Renal cortex interstitium (tissue), 15 donors: ENCODE measurements at places on chromosomes 6 and 20. TPM values are rescaled to one million over a fixed set of nuclear protein-coding genes. Genes with fewer than 3 reads are reported as not detected.

DNA sequence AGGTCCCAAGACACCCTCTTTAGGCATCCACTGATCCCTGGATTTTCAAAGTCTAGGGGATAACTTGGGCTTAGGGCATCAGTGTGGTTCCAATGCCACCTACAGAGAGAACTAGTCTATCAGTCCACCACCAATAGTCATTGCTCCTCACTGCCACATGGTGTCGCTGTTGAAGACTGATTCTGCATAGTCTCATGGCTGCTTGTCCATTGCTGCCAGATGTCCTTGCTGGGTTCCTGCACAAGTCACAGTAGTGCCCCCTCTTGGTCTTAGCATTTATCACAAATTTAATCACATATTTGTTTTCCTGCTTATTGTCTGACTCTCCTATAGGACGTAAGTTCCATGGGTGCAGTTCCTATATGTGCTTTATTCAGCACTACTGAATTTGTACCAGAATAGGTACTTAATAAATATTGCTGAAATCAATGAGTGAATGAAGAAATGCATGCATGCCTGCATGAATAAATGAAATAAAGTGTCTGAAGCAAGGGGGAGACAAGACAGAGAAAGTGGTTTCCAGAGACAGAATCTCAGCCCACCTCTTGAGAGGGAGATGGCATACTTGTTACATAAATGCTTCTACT, 45.9 kb upstream of the RALY start:
- no peak for DNase-seq

- no peak for DNase-seq
Measured at GRCh38 chr20:38939686-38940085, 13.5 kb downstream of the FAM83D start.

- no peak for DNase-seq
Measured at GRCh38 chr6:125927761-125928160, 28.8 kb upstream of the HINT3 start.

DNA sequence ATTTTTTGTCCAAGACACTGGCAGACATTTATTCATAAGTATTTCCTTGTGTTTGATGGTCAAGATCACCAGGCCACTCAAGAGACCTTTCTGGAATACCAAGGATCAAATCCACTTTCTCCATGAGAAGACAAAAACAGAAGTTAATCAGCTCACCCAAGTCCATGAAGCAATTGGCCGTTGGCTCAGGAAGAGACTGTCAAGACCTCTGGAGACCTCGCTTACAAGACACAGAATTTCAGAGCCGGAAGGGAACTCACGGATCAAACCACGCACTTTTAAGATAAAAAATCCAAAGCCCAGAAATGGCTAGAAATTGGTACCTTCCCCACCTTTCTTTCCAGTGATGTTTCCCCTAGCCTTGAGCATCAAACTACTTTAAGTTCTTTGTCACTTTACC, 3.3 kb downstream of the TRERF1 start:
- no peak for DNase-seq

DNA sequence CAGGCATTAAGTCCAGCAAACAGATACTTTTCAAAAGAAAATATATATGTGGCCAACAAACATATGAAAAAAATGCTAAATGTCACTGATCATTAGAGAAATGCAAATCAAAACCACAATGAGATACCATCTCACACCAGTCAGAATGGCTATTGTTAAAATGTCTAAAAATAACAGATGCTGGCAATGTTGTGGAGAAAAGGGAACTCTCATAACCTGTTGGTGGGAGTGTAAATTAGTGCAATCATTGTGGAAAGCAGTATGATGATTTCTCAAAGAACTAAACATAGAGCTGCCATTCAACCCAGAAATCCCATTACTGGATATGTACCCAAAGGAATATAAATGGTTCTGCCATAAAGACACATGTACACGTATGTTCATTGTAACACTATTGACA, 20.6 kb downstream of the KCNQ5 start:
- DNase-seq = no peak

- DNase-seq = no peak
Measured at GRCh38 chr20:63457737-63458136, 14.7 kb downstream of the KCNQ2 start.

DNA sequence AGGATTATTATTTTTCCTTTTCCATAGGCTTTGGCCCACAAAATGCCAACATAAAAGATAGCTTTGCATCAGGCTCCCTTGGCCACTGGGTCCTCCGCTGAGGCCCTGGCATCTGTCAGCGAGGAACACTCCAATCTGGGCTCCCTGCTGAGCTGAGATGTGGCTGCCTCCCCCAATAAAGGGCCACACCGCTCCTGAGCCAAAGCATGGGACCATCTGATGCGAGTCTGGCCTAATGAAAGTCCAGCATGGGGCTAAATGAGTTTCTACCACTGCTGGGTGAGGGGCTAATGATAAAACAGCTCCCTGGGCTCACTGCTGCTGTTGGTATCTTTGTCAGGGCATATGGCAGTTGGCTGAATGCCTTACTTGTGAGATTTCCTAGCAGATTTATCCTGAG, 817.5 kb upstream of the SLC35B3 start:
- no peak for DNase-seq

GRCh38 chr6:146785001-146785585, 186.3 kb downstream of the ADGB start:
- no peak for DNase-seq

GRCh38 chr20:63547725-63548480, at the start of gene SRMS:
Gene SRMS, minus strand, starts transcription at chr20:63547749. Its CDS starts 286 bp downstream, at chr20:63547463.
- DNase-seq = no peak

DNA sequence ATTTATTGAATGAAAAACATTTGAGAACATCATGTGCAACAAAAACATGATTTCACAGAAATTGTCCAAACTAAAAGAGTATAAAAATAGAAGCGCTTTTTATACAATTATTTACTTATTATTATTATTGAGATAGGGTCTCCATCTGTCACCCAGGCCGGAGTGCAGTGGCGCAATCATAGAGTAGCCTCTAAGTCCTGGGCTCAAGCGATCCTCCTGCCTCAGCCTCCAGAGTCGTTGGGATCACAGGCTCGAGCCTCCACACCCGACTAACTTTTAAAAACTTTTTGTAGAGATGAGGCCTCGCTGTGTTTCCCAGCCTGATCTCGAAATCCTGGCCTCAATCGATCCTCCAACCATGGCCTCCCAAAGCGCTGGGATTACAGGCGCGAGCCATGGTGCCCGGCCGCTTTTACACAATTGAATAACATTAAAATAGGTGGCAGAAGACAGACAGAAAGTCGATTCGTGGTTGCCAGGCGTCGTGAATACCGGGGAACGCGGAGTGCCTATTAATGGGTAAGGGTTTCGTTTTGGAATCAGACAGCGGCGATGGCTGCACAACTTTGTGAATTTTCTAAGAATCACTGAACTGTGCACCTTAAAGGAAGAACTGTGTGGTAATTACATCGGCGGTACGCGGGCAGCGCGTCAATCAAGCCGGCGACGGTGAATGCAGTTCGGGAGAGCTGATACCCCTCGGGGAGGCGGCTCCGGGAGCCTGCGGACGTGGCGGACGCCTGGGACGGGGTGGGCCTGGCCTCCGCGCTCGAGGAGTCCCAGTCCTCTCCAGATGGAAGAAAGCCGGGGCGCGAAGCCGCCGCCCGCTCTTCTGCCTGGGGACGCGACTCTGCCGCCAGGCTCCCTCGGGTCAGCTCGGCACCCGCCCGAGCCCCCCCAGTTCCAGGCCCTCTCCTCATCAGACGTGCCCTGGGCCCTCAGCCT, 807 bp downstream of the TBC1D20 start:
- peak; percentile 36 for DNase-seq

- DNase-seq = no peak
Measured at GRCh38 chr6:150628908-150629307, 29.2 kb downstream of the PLEKHG1 start.

DNA sequence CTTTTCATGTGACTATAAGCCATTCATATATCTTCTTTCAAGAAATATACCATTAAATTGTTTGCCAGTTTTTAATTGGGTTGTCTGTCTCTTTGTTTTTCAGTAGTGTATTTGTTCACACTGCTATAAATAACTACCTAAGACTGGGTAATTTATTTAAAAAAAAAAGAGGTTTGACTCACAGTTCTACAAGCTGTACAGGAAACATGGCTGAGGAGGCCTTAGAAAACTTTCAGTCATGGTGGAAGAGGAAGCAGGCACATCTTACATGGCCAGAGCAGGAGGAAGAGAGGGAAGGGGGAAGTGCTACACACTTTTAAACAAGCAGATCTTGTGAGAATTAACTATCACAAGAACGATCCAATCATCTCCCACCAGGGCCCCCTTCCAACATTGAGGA, 255.3 kb downstream of the EPM2A start:
- DNase-seq = no peak

- DNase-seq = no peak
Measured at GRCh38 chr6:130560231-130560630, 194.4 kb downstream of the TMEM200A start.

GRCh38 chr20:373171-373890, 7.2 kb upstream of the TRIB3 start:
- DNase-seq = no peak

DNA sequence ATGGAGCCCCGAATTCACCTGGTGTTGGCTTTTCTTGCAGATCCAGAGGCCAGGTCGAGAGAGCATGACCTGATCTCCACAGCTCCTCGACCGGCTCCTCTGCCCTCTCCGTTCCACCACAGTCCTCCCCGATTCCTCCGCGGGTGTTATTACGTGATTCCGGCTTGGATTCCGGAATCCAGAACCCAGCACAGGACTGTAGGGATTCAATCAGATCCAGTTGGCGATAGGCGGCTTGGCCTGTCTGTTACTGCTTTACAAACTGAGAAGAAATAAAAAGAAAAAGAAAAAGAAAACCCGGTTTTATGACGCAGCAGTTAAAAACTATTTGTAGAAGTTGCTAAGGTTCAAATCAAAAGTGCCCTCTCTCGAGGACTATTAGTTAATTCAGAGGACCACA, 222.7 kb downstream of the EYA2 start:
- DNase-seq = no peak

GRCh38 chr6:135992739-135993138, 141.2 kb downstream of the PDE7B start:
- no peak for DNase-seq

GRCh38 chr6:52504782-52505136, 72.1 kb downstream of the TRAM2 start:
- DNase-seq = no peak

DNA sequence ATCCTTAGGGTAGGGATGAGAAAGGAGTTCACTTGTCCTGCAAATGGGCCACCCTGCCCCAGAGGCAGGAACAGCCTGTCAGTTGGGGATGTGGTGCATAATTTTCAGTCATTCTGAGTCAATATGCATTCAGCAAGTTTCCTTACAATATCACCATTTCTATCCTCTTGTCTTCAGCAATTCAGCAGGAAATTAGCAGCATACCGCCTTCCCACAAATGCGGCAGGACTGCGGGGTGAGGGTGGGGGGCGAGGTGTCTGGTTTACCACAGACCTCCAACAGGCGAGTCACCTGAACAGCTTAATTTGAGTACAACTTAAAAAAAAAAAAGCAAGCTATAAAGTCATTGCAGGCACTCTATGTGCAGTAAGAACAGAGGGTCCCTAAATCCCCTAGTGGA, 126.8 kb downstream of the MAP3K7 start:
- DNase-seq = no peak

DNA sequence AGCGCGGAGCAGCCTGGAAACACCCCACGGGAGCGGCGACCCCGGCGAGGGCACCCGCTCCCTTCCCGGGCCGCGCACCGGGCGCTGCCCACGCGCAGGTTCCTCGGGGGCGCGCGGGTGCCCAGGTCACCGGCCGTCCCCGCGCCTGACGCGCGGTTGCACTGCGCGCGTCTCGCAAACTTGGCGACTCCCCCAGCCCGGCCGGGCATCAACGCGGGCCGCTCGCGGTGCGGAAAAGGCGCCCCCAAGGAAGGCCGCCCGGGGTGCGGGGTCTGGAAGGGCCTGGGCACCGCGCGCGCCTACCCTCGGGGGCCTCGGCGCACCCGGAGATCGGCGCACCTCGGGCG, 555 bp upstream of the ZBTB46 start:
- DNase-seq = no peak

GRCh38 chr6:7617801-7618764, 28.1 kb downstream of the SNRNP48 start:
- DNase-seq = no peak

GRCh38 chr6:122778985-122779661, 393 bp upstream of the FABP7 start:
- DNase-seq = no peak

- DNase-seq = no peak
Measured at GRCh38 chr6:18507018-18507415, 119.9 kb downstream of the RNF144B start.

DNA sequence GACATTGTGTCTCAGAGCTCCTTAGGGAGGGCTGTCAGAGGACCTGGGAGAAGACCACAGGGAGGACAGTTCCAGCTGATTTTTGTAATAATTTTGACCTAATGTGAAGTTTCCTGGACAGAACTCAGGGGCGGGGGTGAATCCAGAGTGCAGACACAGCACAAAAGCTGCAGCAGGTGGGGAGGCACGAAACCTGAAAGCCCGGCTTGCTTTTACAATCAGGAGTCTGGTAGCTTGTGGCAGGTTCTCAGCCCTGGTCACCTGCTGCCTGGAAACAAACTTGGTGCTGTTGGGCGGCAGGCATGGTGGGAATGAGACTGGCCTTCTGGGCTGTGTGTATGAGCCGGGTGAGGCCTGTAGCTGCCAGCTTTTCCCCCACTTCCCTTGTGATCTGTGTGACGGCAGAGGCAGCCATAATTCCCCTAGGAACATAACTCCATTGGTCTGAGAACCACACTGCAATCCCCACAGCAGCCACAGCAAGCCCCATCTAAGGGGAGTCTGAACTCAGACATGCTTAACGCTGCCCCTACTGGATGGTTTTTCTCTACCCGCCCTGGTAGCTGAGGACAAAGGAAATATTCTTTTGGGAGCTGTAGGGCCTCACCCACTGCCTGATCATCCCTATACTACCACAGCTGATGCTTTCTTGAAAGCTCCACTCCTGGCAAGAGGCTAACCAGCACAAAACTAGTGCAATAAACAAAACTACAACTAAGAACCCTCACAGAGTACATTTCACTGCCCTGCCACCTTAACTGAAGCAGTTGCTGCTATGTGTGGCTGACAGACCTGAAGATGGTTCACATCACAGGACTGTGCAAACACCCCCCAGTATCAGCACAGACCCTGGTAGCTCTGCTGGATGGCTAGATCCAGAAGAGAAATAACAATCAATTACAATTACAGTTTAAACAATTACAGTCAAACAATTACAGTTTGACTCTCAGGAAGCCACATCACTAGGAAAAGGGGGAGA, 1055.1 kb upstream of the GJE1 start:
- no peak for DNase-seq

GRCh38 chr6:118124851-118125250, 217.8 kb downstream of the SLC35F1 start:
- DNase-seq = no peak

Gene MYL9
- polyA plus RNA-seq = 220 TPM

Gene TMX4
- polyA plus RNA-seq = 70.8 TPM

Gene POM121L2
- not detected for polyA plus RNA-seq

Gene CHRNA4
- 9.5 TPM for polyA plus RNA-seq

Gene SLC17A9
- 1.0 TPM for polyA plus RNA-seq

Gene NOTCH4
- polyA plus RNA-seq = 26.3 TPM

Gene DSP
- 85.6 TPM for polyA plus RNA-seq

Gene RBCK1
- 85.4 TPM for polyA plus RNA-seq

Gene OR2J2
- polyA plus RNA-seq = not detected

Gene ADISSP
- 26.6 TPM for polyA plus RNA-seq

Gene NECAB3
- 19.2 TPM for polyA plus RNA-seq
